ENCODE measurements at places on chromosomes 12 and 14.

DNA sequence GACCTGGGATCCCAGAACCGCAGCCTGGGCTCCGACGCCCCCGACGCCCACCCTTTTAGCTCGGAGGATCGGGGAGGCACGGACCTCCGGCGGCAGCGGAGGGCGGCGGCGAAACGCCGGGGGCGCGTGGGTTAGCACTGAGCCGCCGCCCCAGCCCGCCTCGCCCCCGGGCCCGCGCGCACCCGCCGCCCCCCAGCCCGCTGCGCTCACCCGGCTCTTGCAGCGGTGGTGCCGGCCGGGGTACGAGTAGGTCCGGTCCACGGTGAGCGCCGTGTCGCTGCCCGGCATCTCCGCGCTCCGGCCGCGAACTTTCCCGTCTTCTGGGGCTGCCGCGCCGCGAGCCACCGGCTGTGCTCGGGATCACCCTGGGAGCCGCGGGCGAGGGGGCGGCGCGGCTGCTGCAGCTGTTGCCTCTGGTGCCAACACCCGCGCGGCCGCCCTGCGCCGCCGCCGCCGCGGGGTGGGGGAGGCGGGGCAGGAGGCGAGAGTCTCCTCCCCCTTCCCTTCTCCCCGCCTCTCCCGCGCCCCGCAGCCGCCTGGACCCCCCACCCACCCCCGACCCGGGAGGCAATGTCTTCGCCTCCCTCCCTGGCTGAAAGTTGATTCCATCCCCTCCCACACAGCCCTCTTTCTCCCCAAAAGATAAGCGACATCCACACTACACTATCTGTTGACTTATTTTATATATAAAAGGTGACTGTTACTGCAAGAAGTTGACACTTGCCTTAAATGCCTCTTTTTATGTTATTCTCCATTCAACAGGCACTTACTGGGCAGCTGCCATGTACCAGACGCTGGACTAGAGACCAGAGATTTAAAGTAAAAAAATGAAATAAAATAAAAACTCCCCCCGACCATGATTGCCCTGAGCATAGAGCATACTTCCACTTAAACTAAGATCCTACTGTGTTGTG, at the start of gene TMCC3:
Gene TMCC3 (minus strand): TSS at position 415 of the 914 bp plus-strand sequence. CDS start 127 bp downstream, at position 288.
- peak; percentile 48 for DNase-seq

GRCh38 chr12:127162307-127162706, 1104.7 kb upstream of the TMEM132C start:
- DNase-seq: no peak

GRCh38 chr14:64705381-64706118, 1.3 kb downstream of the PLEKHG3 start:
- DNase-seq: no peak

GRCh38 chr14:36874396-36875138, 212.9 kb downstream of the PAX9 start:
- no peak for DNase-seq

- DNase-seq: no peak
Observed at GRCh38 chr12:6205761-6206160, 5.6 kb downstream of the CD9 start.

DNA sequence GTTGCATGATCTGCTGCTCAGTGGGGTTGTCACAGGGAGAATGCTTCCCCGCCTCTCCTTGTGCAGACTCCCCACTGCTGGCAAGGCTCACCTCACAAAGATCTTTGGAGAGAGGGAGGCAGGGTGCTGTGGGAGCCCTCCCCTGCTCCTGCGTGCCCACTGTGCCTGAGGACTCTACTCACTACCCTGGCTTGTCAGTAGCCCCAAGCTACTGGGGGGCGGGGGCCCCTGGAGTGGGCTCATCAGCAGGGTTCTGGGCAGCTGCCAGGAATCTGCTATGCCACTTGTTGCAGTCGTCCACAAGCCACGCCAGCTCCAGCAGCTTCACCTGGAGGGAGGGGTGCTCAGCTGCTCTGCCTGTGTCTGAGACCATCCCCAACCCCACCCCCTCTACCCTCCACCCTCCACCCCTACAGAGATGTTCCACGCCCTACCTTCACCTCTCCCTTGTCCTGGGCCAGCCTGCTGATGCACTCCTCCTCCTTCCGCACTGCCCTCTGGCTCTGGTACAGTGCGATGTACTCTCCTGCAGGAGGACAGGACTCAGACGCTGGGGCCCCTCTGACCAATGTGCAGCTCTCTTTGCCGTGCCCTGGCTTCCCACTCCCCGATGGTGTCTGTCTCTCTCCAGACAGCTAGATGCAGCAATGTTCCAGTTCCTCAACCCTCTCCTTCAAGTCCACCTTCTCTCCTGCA, 14.2 kb upstream of the BLTP3B start:
- DNase-seq: no peak

- DNase-seq: no peak
Observed at GRCh38 chr12:121454921-121455320, 55.0 kb downstream of the RNF34 start.

DNA sequence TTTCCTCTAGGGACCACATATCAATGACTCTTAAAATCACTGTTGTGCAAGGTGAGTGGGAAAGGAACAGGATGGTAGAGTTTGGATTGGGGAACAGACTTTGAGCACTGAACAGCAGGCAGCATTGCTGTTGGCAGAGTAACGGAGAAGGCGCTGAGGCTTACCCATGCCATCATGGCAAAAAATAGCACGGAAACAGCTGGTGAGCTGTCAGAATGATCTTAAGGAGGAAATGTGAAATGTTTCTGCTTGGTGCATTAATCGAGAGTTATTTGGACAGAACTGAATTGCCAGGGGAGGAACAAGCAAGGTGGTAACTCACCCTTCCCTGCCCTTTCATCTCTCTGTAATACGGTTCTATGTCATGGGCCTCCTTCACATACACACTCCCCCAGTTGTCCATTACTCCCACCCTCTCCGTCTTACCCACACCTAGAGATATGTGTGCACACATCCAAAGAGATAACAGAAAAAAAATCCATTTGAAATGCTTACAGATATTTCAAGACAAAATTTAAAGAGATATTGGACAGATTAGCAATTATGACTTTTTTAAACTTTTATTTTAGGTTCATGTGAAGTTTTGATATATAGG, 572.5 kb downstream of the DIO2 start:
- DNase-seq: no peak

DNA sequence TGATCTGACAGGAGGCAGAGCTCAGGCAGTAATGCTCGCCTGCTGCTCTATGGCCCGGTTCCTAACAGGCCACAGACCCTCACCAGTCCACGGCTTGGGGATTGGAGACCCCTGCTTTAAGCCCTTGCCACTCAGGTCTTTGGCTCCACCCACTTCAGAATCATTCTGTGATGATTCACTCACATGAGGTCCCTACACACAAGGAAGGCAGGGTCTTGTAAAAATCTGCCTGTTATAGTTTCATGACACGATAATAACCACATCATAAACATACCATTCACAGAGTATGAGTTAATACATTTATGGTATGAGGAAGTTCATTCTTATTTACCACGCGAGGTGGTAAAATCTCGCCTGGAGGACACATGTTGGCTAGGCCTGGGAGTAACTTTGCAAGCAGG, 29.0 kb upstream of the MAX start:
- no peak for DNase-seq

DNA sequence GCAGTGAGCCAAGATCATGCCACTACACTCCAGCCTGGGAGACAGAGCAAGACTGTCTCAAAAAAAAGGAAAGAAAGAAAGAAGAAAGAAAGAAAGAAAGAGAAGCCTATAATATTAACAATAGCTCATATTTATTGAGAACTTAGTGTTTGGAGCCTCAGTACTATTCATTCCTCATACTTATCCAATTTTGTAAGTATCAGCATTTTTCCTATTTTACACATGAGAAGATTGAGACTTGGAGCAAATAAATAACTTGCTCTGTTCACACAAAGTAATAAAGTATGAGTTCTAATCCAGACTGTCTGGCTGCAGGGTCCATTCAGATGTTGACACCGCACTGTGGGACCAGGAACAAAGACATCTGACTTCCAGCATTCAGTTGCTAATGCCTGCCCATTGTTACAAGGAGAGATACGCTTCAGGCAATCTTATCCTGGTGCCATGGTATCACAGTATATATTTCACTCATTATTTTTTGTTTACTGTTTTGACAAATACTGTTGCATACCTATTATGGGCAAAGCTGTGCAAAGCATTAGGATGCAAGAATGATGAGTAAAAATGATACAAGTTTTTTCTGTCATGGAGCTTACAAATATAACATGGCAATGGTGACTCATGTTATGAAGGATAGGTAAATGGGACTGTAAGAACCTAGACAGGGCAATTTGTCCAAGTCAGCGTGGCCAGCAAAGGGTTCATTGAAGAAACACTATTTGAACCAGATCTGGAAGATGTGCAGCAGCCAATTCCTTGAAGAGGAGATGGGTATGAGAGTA, 21.4 kb upstream of the TMTC2 start:
- DNase-seq: no peak

- no peak for DNase-seq
Observed at GRCh38 chr12:31005256-31005943, 68.3 kb upstream of the DDX11 start.

- no peak for DNase-seq
Observed at GRCh38 chr14:87351007-87351406, 642.0 kb downstream of the GALC start.

GRCh38 chr14:98477935-98478334, 794.1 kb downstream of the BCL11B start:
- DNase-seq: no peak

DNA sequence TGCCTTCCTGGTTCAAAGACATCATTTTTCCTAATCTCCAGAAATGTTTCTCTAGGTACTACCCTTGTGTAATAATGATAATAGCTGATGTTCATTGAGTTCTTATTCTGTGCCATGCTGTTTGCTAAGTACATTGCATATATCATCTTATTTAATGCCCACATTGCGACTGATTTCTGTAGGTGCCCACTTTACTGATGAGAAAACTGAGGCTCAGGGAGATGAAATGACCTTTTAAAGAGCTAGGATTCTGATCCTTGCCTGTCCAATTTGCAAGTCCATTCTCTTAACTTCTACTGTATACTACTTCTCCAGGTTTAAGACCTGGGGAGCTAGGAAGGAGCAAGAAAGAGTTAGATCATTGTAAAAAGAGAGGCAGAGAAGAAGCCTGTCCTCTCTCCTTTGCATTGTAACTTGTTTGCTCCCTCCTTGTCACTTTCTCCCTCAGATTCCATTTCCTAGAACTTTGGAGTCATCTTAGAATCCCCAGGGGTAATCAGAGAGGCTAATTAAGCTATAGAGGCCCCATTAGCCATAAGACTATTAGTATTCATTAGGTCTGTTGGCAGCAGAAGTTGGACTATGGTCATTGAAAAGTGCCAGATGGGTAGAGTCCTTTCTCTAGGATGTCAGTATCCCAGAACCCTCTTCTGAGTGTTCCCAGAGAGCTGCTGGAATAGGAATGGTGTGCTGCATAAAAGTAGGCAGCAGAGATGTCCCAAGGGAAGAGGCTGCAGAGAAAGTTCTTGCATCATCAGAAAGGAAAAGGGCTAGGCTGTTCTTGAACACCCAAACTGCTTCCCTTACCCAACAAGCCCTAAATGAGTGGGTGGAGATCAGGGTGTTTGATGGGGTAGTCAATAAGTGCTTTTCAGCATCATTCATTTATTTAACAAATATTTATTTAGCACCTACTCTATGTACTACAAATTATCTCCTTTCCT, 3.1 kb downstream of the DGKA start:
- DNase-seq: no peak

GRCh38 chr14:99996951-99997571, 68.2 kb upstream of the EVL start:
- no peak for DNase-seq

DNA sequence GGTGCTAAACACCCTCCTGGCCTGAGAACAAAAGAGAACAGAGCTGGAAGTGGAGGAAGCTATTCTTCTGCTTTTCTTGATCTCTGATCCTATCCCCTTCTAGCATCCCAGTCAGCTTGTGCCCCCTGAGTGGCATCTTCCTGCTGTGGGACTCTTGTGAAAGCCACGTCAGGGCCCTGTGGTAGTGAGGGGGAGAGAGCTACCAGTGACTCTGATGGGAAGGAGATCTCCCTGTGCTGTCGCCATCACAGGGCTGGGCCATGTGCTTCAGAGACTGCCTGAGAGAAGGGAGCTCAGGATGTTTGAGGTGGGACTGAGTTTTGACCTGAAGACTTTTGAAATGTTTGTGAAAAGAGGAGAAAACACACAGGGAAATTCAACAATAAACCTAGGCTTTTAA, 107.6 kb upstream of the FUT8 start:
- DNase-seq: no peak

DNA sequence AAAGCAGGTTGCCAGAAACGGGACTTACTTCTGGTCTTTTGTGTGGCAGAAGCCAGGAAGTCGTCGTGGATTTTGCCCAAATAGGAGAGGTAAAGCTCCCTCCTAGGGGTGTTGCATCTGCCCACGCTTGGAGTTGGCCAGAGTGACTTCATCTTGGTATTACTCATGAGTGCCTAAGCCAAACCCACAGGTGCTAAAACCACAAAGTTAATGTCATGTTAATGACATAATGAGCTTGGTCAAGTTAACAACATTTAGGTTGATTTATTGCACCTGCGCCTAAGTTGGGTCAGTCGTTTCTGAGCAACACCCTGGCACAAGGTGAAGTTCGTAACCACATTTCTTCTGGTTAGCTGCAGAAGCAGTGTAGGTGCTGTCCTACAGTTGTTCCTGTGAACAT, 225.2 kb downstream of the FUT8 start:
- no peak for DNase-seq

DNA sequence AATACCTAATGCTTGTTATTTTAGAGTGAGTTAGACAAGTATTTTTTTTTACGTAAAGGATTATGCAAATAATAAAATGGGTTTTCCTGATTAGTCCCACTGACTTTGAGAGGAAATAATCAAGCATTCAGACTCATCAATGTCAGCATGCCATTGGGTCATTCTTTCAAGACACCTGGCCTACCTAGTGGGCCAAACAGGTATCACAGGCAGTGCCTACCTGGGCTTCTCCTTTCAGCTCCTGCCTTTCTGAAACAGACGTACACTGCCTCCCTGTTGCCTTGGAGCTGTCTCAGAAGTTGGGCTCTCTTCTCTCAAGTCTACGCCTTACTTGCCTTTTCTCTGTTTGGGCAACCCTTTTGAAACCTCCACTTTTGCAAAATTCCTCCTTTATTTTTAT, 545.6 kb downstream of the SNAPC1 start:
- DNase-seq: no peak

DNA sequence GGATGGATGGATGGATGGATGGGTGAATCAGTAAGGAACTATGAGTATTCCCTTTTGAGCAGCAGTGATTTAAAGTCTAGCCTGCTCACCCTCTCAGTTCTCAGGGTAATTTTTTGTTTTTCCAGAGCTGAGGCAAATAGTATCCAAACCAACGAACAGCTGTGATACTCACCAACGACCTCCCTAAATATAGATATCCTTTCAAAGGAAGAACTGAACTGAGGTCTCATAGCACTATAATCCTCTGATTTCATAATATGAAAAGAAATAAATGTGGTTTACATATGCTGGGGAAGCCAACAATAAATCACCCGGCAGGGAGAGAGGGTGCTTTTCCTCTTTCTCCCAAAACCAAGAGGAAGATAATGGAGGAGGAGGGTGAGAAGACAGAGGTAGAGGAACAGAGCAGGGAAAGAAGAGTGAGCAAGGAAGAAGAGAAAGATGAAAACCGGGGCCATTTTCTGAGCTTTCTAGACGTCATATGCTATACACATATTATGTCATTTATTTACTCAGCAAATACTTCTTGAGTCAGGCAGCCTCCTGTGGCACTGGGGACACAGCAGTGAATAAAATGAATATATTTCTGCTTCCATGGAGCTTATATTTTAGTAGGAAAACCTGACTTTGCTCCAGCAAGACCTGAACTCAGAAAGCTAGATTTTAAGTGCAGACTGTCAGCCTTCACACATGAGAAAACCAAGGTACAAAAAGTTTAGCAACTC, 710.7 kb upstream of the TBX3 start:
- DNase-seq: no peak
